ENCODE measurements at places on chromosomes 2 and 18. TPM values are rescaled to one million over a fixed set of nuclear protein-coding genes. Genes with fewer than 3 reads are reported as not detected.

SERPINB10 gene
- not detected for total RNA-seq

GRCh38 chr2:74530239-74531187, 780 bp downstream of the HTRA2 start:
- DNase-seq, result peak; percentile 64

KCNJ3 gene
- total RNA-seq, result not detected

POTEC gene
- total RNA-seq, result not detected

NYAP2 gene
- not detected for total RNA-seq

MC4R gene
- total RNA-seq, result not detected

DNA sequence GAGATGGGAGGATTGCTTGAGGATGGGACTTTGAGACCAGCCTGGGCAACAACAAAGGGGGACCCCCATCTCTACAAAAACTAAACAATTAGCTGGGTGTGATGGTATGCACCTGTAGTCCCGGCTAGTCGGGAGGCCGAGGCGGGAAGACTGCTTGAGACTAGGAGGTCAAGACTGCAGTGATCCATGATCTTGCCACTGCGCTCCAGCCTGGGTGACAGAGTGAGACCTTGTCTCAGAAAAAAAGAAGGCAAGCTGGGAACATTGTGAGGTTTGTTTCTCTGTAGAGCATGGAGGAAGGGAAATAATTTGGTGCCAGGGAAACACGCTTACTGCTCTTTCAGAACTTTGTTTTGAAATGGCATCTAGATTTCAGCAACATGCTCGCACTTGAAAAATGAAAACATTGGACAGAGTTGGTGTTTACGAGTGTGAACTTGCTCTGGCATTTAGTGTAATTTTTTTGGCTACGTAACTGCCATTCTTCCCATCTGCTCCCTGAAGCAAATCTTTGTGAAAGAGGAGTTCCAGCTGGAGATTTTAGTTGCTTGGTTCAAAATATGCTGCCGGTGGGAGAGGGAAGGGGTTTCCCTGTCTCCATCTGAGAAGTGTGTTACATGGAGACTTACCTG, 125.6 kb upstream of the DLX2 start:
- no peak for DNase-seq

C18orf54 gene
- 11.9 TPM for total RNA-seq

DNA sequence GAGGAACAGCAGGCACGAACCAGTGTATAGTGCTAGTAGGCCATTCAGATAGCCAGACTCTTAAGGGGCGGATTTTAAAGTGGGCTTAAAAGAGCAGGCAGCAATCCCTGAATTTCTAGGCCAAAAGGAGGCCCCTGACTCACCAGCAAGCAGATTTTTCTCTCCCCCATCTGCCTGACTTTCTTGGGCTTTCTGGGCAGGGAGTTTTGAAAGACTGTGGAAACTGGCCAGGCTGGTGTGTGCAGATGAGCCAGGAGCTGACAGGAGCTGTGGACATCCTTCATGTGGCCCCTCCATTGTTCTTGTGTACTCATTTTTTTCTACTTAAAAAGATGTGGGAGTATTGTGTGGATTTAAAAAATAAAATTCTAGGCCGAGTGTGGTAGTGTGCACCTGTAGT, 59.0 kb downstream of the GLI2 start:
- DNase-seq, result no peak

DNA sequence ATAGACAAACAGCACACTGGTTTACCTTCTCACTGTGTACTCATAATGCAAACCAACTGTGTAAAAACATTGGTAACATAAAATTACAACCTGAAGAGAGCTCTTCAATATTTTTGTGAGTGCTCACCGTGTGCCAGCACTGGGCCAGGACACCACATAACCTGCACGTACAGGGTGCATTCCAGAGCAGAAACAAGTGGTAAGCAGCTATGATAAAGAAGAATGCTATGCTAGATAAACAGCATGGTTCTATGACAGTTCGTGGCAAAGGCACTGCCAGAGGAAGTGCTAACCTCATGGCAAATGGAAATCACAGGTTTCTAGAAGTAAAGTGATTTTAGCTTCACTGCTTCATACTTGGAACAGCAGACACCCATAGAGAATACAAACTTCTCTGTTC, 343.5 kb downstream of the MTX2 start:
- no peak for DNase-seq

CTAGE1 gene
- total RNA-seq, result not detected

RAB6C gene
- not detected for total RNA-seq

FER1L5 gene
- not detected for total RNA-seq

LIPG gene
- not detected for total RNA-seq

PIK3C3 gene
- total RNA-seq, result 40.4 TPM

DNA sequence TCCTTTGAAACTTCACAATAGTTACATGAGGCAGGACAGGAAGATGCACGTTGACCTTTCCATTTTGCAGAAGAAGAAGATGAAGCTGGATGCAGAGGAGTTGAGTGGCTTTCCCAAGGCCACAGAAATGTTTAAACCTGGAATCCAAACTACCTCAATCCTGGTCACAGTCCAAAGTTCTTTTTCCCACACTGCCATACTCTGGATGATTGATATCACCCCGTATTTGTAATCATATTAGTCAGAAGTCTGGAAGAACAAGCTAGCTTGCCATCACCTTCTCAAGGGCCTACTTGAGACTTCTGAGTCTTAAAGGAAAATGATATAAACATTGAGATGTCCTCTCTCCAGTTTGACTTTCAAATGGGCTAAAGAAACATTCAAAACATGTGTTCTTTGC, 190.1 kb downstream of the LNPK start:
- DNase-seq, result no peak

GRCh38 chr2:202278036-202278760, 12.6 kb downstream of the NOP58 start:
- no peak for DNase-seq

GRCh38 chr2:10048501-10049171, 5.3 kb downstream of the KLF11 start:
- peak; percentile 44 for DNase-seq

CRYGD gene
- total RNA-seq, result not detected

DNA sequence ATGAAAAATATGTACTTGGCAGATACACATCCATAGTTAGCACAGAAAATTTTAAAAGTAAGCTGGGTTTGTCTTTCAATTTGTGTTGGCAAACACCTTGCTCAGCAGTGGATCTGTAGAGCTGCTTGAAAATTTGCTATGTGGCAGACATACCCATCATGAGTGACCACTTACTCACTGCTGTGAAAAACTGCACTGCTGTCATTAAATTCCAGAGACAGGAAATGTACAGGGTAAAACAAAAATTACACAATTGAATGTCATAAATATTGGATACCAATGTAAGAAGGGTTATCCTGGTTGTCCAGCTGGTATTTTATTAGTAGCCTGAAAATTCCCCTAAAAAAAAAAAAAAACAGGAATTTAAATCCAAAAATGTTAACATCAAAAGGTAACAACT, 24.5 kb downstream of the NIF3L1 start:
- no peak for DNase-seq

TCF23 gene
- total RNA-seq, result not detected

GRCh38 chr2:66305718-66306117, 129.2 kb upstream of the MEIS1 start:
- no peak for DNase-seq

SP100 gene
- 309 TPM for total RNA-seq

DNA sequence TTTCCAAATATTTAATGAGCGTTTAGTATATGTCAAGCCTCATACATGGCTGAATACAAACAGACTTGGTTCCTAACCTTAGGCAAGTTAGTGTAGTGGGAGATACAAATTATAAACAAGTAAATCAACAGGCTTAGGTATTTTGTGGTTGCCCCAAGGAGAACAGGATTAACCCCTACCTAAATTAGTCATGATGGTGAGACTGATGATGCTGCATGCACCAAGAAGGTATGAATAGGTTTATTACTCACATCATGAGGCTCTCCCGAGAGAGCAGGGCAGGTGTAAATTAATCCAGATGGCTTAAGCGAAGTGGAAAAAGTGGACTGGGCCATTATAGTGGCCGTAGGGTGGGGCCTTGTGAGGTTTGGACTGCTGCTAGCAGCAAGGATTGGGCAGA, 118.1 kb upstream of the GCFC2 start:
- no peak for DNase-seq

METTL4 gene
- 22.2 TPM for total RNA-seq

DNA sequence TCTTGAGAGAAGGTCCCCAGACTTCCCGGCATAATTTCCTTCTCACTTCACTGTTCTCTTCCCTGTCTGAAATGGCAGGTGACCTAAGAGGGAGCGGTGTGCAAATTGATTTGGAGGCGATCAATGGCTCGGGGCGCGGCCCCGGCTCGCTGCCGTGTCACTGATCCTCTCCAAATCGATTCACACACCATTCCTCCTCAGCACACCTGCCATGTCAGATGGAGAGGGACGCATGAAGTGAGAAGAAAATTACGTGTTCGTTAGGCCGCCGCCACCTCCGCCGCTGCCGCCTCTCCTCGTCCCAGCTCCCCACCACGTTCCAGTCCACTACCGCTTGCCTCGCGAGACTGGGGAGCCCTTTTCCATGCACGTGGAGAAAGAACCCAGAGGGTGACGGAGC, 31.8 kb upstream of the BCL11A start:
- no peak for DNase-seq

GRCh38 chr2:194304191-194304590, 1352.8 kb upstream of the SLC39A10 start:
- no peak for DNase-seq

Data from activated CD8-positive, alpha-beta T cell treated with anti-CD3 and anti-CD28 coated beads, Interleukin-2, amount 10 ng/mL, durations not matched to agents 7 days and 5 days (primary cell).